ENCODE measurements at places on chromosomes 7 and 10.

DNA sequence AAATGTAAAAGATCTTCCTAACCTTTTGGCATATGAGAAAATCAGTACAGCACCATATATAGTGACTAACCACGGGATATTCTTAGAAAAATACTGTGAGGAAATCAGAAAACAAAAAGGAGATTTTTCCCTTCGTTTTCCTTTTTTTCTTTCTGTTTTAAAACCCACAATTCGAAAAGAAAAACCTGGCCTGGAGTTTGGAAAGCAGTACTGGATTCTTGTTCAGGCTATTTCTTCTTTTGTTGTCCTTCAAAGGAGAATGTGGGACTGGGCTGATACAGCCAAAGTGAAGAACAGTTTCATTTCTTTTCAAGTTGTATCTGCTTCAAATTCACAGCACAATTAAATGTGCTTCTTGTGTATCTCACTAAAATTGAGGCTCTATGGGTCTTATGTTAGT, 156.8 kb upstream of the PHYHIPL start:
- DNase-seq: no peak

DNA sequence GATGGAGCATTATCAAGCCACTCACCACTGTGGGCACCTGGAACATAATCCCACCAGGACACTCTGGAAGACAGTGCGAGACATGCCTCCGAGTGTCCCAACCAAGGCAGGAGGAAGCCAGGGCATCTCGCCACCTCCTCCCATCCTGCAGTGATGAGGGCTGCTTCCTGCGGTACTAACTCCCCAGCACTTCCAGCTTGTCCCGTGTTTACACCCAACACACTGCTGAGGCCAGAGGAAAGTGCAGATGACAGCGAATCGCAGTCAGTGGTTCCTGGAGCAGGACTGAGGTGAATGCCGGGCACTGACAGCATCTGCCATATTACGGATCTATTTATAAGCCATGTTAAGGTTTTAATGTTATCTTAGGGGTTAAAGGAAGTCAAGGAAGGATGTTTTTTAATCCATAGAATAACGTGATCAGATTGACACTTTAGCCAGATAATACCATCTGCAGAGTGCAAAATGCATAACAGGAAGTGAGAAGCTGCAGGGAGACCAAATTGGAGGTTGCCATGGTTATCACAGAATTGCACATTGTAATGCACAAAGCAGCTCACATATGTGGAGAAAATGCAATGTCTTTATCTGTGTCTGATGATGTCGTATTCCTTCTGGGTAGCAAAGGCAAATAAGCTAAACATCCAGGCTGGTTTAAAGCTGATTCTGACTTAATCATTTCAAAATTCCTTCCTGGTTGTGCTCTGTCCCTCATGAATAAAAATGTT, 314.1 kb upstream of the C7orf33 start:
- DNase-seq: no peak

GRCh38 chr10:126705951-126706565, 35.6 kb upstream of the C10orf90 start:
- no peak for DNase-seq

DNA sequence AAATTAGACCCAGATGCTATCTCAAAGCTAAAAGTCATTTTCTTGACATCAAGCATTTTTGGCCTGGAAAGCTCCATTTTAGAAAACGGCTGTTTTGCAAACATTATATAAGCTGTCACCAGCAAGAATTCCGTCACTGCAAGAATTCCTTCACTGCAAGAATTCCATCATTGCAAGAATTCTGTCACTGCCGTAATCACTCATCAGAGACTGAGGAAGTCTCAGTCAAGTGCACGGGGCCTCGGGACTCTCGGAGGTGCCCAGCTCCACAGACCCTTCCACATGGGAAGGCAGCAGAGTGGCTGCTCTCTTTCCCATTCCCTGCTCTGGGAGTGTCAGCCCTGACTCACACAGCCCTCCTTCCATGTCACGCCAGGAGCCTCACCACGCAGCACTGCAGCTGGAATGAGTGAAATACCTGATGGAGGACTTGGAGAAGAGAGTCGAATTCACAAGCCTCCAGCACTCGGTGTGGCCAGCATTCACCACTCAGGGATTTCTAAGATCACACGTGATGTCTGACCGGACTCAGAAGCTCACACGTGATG, 168.3 kb downstream of the PTPRN2 start:
- no peak for DNase-seq

GRCh38 chr7:26948617-26949118, 84.3 kb upstream of the SKAP2 start:
- DNase-seq: no peak

DNA sequence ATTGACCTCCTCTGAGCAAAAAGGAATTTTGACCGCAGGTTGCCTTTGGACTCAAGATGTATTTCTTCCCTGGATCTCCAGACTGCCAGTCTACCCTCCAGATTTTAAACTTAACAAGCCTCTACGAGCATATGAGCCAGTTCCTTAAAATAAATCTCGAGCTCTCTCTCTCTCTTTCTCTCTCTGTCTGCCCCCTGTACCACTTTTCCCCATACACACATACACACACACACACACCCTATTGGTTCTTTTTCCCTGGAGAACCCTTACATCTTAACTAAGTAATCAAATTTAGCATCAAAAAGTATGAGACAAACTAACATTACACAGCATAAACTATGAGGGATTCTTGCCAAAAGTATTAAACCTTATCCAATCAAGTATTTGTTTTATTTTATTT, 11.4 kb downstream of the BCAP29 start:
- DNase-seq: no peak

DNA sequence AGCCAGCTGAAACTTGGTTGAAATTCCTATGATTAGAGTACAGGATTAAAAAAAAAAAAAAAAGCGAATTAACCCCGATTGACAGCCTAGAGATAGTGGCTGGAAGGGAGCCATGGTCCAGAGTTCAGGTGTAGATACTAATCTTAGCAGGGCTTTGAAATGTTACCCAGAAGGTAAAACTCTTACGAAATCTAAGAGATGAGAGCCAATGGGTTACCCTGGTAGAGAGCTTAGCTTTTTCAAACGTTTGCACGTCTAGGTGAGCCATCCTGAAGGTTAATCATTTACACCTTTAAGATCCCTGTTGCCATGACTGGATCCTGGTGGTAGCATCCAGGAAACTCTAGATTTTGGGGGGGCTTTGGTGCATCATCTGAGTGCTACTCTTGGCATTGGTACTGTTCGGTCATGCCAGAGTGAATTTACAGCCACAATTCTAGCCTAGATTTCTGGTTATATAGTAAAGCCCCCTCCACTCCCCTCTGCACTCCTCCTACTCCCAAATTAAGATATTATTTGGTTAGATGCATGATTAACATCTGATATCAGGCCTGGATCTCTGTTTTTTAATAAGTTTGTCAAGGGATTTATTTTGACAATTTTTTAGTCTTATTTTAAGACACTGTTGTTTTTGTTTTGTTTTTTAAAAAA, 1.2 kb downstream of the AGFG2 start:
- DNase-seq: no peak

- DNase-seq: no peak
These were observed 25.1 kb downstream of the GALNT11 start for GRCh38 chr7:152050547-152050971.

GRCh38 chr10:7756360-7756992, 31.3 kb downstream of the KIN start:
- DNase-seq: peak; percentile 1

- DNase-seq: no peak
These were observed 87.0 kb downstream of the SGMS1 start for GRCh38 chr10:50536617-50537240.

DNA sequence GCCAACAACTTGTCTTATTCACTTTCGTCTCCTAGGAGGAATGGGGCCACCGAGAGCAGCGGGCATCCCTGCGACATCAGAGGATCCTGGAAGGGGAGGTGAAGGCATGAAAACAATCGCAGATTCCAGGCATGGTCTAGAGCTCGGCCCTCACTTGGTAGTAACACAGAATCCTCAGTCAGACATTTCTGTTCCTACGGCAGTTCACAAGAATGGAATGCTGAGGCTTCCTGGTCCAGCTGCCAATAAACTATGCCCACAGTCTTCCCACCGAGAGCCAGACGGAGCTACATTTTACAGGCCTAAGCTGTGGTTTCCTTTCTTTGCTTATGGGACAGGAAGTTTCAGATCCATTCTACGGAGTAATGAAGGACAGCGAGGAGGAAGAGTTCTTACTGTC, 75.8 kb downstream of the OR13A1 start:
- DNase-seq: no peak

DNA sequence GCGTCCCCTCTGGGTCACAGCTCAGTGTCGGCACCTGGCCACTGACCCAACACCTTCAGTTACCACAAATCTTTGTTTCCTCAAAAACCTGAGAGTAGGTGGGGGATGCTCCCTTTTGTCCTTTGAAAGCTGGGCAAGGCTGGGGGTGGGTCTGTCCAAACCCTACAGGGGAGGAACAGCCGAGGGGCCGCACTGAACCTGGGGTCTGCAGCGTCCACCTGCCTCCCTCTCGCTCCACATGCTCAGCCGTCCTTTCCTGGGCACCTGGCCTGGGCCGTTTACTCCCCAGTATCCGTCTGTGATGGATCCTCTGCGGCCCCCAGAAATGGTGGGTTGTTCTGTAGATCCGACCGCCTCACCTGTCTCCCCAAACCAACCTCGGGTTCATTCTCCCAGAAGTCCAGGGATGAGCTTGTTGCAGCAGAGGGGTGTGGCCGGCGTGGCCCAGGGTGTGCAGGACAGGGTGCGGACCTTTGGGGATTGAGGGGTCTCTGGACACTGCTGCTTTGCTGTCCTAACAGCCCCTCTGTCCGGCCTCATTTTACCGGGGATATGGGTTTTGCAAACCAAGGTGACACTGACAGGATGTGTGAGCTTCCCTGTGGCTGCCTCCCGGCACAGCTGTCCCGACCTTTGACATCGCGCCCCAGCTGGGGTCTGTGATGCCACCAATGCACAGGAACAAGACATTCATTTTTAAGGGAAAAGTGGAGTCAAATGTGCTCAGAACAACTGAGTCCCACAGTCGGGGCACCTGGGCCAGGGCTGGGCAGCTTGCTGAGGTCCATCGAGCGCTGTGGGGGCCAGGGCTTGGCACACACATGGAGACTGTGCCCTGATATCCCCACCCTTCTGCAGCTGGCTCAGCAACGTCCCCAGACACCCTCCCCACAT, 115.9 kb downstream of the VIPR2 start:
- DNase-seq: no peak

- no peak for DNase-seq
These were observed 10.4 kb downstream of the JCAD start for GRCh38 chr10:30048768-30049517.

DNA sequence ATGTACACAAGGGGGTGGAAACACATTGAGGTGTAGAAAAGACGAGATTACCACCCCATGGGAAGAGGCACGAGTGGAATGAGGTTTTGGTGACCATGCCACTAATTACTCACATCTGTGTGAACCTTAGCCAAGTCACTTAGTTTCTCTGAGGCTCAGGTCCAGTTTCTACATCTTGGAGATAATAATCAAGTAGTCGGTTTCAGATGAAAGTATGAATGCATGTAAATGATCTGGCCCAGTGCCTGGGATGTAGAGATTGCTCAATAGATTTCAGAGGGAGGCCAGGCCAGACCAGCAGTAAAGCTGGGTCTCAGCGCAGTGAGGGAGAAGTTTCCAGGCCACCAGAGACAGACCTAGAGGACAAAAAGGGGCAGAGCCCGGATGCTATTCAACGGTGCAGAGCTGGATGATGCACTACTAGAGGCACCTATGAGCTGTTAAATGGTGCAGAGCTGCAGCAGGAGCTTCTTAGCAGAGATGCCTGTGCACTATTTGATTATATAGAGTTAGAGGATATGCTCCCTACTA, 725.1 kb downstream of the GRID1 start:
- no peak for DNase-seq

- no peak for DNase-seq
These were observed 151.8 kb downstream of the TCERG1L start for GRCh38 chr10:131159771-131160170.

DNA sequence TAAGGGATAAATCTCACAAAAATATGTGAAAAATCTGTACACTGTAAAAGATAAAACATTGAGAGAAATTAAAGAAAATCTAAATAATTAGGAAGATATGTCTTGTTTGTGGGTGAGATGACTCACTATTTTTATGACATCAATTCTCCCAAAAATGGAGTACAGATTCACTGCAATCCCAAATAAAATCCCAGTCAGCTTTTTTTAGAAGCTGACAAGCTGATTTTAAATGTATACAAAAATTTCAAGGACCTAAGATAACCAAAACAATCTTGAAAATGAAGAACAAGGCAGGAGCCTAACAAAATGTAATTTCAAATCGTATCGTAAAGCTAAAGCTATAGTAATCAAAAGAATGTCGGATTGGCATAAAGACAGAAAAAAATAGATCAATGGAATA, 458.1 kb downstream of the GRID1 start:
- no peak for DNase-seq

- DNase-seq: no peak
These were observed 3.0 kb downstream of the PIP4K2A start for GRCh38 chr10:22711373-22711772.

DNA sequence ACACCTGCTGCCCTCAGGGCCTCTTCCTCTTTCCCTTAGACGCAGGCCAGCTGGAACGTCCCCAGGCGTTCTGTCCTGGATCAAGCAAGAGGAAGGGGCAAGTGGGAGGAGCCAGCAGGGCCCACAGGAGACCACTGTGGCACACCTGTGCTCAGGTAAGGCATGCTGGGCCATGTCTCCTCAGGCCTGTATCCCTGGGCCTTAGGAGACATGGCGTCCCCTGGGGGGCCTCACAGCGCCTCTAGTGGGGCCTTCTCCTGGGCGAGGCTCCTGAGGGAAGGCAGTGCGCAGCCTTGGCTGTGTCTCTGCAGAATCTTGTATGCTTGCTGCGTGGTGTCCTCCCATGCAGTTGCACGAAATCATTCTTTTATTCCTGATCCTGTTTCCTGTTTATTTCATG, 31.3 kb downstream of the ZNF783 start:
- DNase-seq: no peak

DNA sequence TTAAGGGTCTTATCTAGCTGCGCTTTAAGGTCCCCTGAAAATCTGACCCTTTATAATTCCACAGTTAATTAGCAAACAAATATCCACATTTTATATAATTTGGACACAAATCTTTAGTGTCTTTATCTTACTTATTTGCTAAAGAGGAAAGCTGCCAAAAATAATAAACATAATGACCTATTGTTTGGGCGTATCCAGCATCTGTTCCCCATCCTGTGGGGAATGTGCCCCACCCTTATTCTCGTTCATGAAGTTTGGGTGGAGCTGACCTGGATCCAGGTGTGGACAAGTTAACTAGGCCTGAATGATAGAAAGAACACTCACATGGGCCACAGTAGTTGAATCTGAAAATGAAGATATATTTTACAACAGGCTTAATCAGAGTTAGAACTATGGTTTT, 218.3 kb downstream of the CRPPA start:
- DNase-seq: no peak

- DNase-seq: no peak
These were observed 128.4 kb upstream of the PHYHIPL start for GRCh38 chr10:59047957-59048618.

DNA sequence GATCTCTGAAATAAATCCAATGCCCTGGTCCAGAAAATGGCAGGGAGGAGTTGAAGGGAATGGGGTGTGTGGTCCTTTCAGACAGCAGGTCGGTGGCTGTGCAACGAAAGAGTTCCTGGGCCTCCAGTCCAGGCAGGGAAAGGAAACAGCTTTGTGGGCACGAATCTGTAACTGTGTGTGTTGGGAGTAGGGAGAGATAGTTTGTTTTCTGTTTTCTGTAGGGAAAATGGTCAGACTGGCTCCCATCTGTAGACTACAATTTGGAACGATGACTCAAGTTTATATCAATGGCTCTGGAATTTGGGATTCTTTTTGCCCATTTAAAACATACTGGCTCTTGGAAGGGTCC, 2.6 kb upstream of the HOXA9 start:
- DNase-seq: no peak
